ENCODE measurements at places on chromosomes 4 and X. TPM values are rescaled to one million over a fixed set of nuclear protein-coding genes. Genes with fewer than 3 reads are reported as not detected.

The TRIM61 gene
- total RNA-seq = 2.2 TPM

The ITM2A gene
- 83.7 TPM for total RNA-seq

The KIF4A gene
- 0.32 TPM for total RNA-seq

The S100P gene
- total RNA-seq = 0.62 TPM

The MSX1 gene
- total RNA-seq = 2.7 TPM

Measured in heart left ventricle (tissue), 16 donors.